ENCODE measurements at places on chromosomes 13 and 19. TPM values are rescaled to one million over a fixed set of nuclear protein-coding genes. Genes with fewer than 3 reads are reported as not detected.

The APOE gene
- 2.2 TPM for total RNA-seq

The ZNF439 gene
- total RNA-seq: 16.5 TPM

- ATAC-seq: no peak
Observed at GRCh38 chr13:40341501-40341900, 324.9 kb downstream of the FOXO1 start.

GRCh38 chr19:29499261-29499920 lies 26.4 kb upstream of the VSTM2B start:
- no peak for ATAC-seq
